ENCODE measurements at places on chromosomes 5 and 9. TPM values are rescaled to one million over a fixed set of nuclear protein-coding genes. Genes with fewer than 3 reads are reported as not detected.

DNA sequence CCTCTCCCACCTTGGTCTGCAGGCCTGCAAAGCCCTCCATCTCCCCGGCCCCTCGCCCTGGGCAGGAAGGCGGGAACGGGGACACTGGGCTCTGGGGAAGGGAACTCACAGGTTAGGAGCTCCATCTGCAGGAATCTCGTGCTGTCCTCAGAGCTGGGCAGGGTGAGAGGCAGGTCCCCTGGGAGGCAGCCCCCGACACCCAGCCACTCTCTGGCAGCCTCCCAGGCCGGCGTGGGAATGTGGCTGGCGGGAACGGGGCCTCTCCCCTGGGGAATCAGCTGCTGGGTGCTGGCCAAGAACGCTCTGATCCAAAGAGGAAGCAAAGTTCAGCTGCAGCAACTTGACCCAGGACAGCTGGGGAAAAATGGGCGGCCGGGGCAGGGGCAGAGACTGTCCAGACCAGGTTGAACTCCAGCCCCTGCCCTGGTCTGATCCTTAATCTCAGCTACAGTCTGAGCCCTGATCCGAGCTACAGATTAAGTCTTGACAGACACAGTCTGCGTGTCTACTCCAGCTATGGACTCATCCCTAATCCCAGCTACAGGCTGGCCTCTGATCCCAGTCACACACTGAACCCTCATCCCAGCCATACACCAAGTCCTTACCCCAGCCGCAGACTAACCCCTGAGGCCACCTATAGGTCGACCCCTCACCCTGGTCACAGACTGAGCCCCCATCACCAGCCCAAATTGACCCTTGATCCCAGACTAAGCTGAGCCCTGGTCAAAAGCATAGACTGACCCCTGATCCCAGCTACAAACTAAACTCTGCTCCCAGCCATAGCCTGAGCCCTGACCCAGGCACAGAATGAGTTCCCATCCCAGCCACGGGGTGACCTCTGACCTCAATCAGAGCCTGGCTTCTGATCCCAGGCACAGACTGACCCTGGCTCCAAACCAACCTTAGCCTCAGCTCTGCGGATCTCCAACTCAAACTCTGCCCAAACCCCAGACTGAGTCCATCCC is 37.3 kb upstream of the EGFL7 start:
- no peak for DNase-seq

DNA sequence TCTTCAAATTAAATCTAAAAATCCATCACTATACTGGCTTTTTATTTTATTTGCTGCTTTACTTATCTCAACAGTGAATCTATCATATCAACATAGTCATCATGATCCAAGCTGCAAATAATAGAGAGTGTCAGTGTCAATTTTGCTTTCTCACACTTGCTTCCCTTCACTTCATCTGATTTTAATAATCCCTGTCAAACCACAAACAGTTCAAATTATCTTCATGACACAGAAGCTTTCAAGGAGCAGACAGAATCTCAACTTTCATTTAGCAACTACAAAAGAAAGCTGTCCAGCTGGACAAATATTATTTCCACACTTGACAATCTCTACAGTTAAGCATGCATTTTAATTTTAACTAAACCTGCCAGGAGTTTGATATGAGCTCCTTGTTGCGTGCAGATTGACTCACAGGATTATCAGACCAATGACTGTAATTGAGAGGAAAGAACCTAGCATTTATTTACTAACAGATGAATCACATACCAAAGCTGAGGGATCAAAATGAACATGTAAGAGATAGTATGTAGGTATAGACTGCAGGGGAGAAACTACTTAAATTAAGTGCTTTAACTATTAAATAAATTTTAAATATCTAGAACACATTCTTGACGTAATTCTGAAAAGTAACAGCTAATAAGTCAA is 56.0 kb downstream of the KIAA0825 start:
- DNase-seq: no peak

- DNase-seq: no peak
These were observed 989.8 kb downstream of the TLE1 start for GRCh38 chr9:80699511-80699998.

GRCh38 chr5:170159947-170160346 is 54.2 kb downstream of the FOXI1 start:
- DNase-seq: no peak

- no peak for DNase-seq
These were observed 5.9 kb upstream of the FBXL17 start for GRCh38 chr5:108387758-108388157.

DNA sequence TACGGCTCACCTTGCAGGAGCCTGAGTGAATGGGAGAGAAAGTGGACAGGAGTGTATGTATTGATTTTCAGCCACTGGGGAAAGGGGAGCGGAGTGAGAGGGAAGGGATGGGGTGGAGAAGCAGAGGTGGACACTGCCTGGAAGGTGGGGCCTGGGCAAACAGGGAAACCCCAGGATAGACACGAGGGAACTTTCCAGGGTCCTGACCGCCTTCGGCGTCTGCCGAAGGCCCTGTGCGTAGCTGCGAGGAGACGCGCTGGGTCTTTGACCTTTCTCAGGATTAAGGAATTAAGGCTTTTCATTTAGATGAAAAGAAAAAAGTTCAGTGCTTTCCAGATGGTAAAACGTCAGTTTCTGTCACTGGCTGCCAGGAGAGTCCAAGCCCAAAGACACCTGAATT is 134.6 kb upstream of the RAPGEF1 start:
- DNase-seq: no peak

Gene SLC25A46
- total RNA-seq: 180 TPM

All from occipital lobe (tissue), 3 donors.